Activated naive CD8-positive, alpha-beta T cell treated with anti-CD3 and anti-CD28 coated beads, Interleukin-2, amount 10 ng/mL, durations not matched to agents 7 days and 5 days (primary cell): ENCODE measurements at places on chromosomes 6 and 20. TPM values are rescaled to one million over a fixed set of nuclear protein-coding genes. Genes with fewer than 3 reads are reported as not detected.

The ZC3H12D gene
- total RNA-seq, result 27.0 TPM

The CRIP3 gene
- total RNA-seq, result 0.47 TPM

The HCRTR2 gene
- not detected for total RNA-seq

The C6orf58 gene
- not detected for total RNA-seq

The PPIL6 gene
- 0.53 TPM for total RNA-seq

The OPRM1 gene
- total RNA-seq, result not detected

The MMS22L gene
- total RNA-seq, result 38.3 TPM

The CD24 gene
- total RNA-seq, result 0.68 TPM

The SESN1 gene
- total RNA-seq, result 48.4 TPM

The WFDC5 gene
- total RNA-seq, result not detected

The DYNLT2 gene
- total RNA-seq, result 2.3 TPM

The TSBP1 gene
- not detected for total RNA-seq

The C20orf204 gene
- 9.7 TPM for total RNA-seq

The IL17F gene
- not detected for total RNA-seq

The TMEM200A gene
- 1.4 TPM for total RNA-seq

The MDFI gene
- not detected for total RNA-seq

The HLA-DQB1 gene
- total RNA-seq, result 16.5 TPM

The TTK gene
- total RNA-seq, result 25.7 TPM

The ALDH5A1 gene
- 6.9 TPM for total RNA-seq

The BPIFA1 gene
- not detected for total RNA-seq

The TGM3 gene
- total RNA-seq, result not detected

The CLDN20 gene
- not detected for total RNA-seq

The FAM229B gene
- total RNA-seq, result 2.3 TPM

The TUBB1 gene
- not detected for total RNA-seq

The IDH3B gene
- 95.8 TPM for total RNA-seq

The SLPI gene
- not detected for total RNA-seq

The PHACTR3 gene
- total RNA-seq, result not detected

The SNX14 gene
- total RNA-seq, result 67.5 TPM

The PRND gene
- total RNA-seq, result not detected

The DACT2 gene
- total RNA-seq, result not detected

The NFKBIE gene
- total RNA-seq, result 14.0 TPM

The CBLN4 gene
- not detected for total RNA-seq

The ULBP3 gene
- 1.6 TPM for total RNA-seq

The F13A1 gene
- total RNA-seq, result 0.25 TPM

The DDX43 gene
- 3.5 TPM for total RNA-seq

The OR12D2 gene
- not detected for total RNA-seq

The CLIC5 gene
- 6.4 TPM for total RNA-seq

The HSPA1L gene
- 4.5 TPM for total RNA-seq

The ATP9A gene
- total RNA-seq, result 1.1 TPM

The THBD gene
- 0.34 TPM for total RNA-seq

The RBPJL gene
- not detected for total RNA-seq

The CHMP4B gene
- total RNA-seq, result 82.8 TPM

The RIMS4 gene
- not detected for total RNA-seq

The PSORS1C2 gene
- total RNA-seq, result not detected

The ENPP4 gene
- total RNA-seq, result 9.0 TPM

The GSTA3 gene
- total RNA-seq, result not detected

The BRPF3 gene
- 25.4 TPM for total RNA-seq
